ENCODE measurements at places on chromosomes 6 and 20.

GRCh38 chr20:3072530-3073250, 1.3 kb downstream of the OXT start:
- H3K27me3 ChIP-seq: peaks cover 6% of the 10 kb centered on the region
- H3K4me3 ChIP-seq: peak overlapping the region; percentile 61
- H3K36me3 ChIP-seq: no peaks in the 10 kb centered on the region
- no peak for DNase-seq

DNA sequence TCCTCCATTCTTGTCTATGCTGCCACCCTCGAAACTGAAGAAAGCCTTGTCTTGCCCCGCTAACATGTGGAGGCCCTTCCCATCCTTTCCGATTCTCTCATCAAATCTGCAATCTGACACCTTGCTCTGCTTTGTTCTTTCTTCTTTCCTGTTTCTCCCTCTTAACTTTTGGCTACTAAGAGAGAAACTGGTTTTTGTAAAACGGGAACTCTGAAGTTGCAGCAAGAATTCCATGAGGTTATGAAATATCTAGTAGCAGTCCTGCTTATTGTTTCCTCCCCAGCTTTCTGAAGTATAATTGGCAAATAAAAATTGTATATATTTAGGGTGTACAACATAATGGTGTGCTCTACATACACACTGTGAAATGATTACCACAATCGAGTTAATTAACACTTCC, 80.2 kb downstream of the MAP7 start:
- H3K4me3 ChIP-seq: no peak overlapping the region
- H3K36me3 ChIP-seq: no peaks in the 10 kb centered on the region
- H3K27ac ChIP-seq: no peak overlapping the region
- no peak for DNase-seq

GRCh38 chr20:47735412-47736400, 49.6 kb downstream of the SULF2 start:
- no peaks in the 10 kb centered on the region for H3K27me3 ChIP-seq
- no peak overlapping the region for H3K4me3 ChIP-seq
- DNase-seq: no peak
- no peaks in the 10 kb centered on the region for H3K4me1 ChIP-seq
- H3K27ac ChIP-seq: no peak overlapping the region

DNA sequence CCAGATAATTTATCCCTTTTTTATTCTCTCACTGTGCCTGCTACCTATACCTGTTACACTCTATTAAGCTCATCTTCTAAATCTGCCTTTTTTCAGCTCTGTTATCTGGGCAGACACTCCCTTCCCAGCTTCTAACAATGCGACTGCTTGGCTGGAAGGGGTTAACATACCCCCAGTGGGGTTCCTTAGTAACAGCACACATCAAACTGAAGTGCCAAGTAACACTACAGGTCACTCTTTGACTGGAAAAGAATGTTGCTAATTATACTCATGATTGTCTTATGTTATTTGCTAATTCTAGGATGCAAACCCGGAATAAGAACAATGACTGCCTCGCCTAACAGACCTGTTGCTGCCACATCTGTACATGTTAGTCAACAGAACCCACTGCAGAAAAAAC, 203.5 kb downstream of the EPM2A start:
- H3K27me3 ChIP-seq: peaks cover 2% of the 10 kb centered on the region
- no peaks in the 10 kb centered on the region for H3K4me1 ChIP-seq
- no peak overlapping the region for H3K4me3 ChIP-seq
- no peak for DNase-seq
- H3K36me3 ChIP-seq: no peaks in the 10 kb centered on the region

DNA sequence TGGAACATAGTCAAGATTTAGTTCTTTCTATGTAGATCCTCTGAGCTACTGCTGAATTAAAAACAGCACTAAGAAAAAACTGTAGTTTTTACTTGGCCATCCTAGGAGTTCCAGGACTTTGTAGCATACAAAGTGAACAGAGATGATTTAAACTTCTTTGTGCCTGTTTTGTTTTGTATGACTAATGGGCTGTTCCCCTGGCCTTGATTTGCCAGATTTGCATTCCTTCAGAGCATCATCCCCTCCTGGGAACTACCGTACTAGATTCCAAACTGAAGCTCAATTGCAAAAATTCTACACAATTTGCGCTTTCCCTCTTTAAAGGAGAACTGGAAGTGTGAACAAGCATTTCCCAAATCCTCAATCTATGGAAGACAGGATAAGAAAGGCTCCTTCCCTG, 23.1 kb downstream of the ACOT13 start:
- H3K4me1 ChIP-seq: peaks cover 21% of the 10 kb centered on the region
- H3K4me3 ChIP-seq: no peak overlapping the region
- no peaks in the 10 kb centered on the region for H3K27me3 ChIP-seq
- H3K27ac ChIP-seq: no peak overlapping the region
- peaks cover 3% of the 10 kb centered on the region for H3K36me3 ChIP-seq

GRCh38 chr20:51862796-51863195, 60.5 kb upstream of the SALL4 start:
- no peak for DNase-seq
- H3K4me3 ChIP-seq: no peak overlapping the region
- no peaks in the 10 kb centered on the region for H3K4me1 ChIP-seq
- H3K36me3 ChIP-seq: no peaks in the 10 kb centered on the region

DNA sequence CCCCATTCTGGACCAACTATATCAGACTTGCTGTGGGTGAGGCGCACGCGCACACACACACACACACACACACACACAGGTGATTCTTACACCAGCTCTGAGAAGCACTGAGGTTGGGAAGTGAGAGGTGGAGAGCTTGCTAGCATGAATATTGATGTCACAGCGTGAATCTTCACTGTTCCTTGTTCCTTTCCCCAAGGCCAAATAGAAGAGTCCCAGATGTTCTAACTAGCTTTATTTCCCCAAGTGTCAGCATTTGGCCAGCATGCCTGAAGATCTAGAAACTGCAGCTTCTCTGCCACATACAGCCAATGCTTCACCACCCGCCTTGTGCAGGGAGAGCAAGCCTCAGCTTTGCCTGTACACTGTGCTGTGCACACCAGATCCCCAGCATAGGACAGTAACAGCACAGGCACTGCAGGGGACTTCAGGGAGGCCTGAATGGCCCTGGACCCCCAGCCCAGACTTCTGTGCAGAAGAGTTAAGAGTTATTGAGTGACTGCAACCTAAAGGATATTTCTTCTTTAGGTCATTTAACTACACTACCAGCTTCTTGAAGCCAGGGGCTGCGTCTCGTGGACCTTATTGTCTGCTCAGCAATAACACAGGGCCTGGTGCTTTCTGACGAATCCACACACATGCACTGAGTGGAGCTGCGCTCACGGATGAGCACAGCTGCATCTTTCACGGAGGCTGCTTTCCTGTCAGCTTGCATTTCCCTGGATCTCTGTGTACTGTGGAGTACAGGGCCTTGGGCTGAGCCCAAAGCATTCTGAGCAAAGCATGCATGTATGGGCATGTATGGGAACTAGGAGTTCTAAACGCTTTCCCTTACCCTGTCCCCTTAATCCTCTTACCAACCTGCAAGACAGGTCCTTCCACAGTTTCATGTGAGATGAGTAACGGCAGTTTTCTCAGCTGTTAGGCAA, 13.9 kb upstream of the CD93 start:
- no peak for DNase-seq
- H3K27me3 ChIP-seq: peaks cover 2% of the 10 kb centered on the region
- H3K27ac ChIP-seq: no peak overlapping the region
- H3K4me1 ChIP-seq: no peaks in the 10 kb centered on the region
- H3K4me3 ChIP-seq: no peak overlapping the region

- H3K27me3 ChIP-seq: peaks cover 7% of the 10 kb centered on the region
- peaks cover 17% of the 10 kb centered on the region for H3K4me1 ChIP-seq
- no peaks in the 10 kb centered on the region for H3K36me3 ChIP-seq
- no peak overlapping the region for H3K4me3 ChIP-seq
- H3K27ac ChIP-seq: no peak overlapping the region
These were observed 62.5 kb downstream of the METTL24 start for GRCh38 chr6:110295451-110296165.

- H3K4me1 ChIP-seq: peaks cover 17% of the 10 kb centered on the region
- H3K27ac ChIP-seq: no peak overlapping the region
- H3K36me3 ChIP-seq: peaks cover 7% of the 10 kb centered on the region
- no peak overlapping the region for H3K4me3 ChIP-seq
- DNase-seq: no peak
These were observed 23.7 kb downstream of the SERPINB1 start for GRCh38 chr6:2817903-2818443.

GRCh38 chr6:27608916-27609883, 136.3 kb upstream of the ZNF184 start:
- no peak for DNase-seq
- peaks cover 4% of the 10 kb centered on the region for H3K36me3 ChIP-seq
- peaks cover 59% of the 10 kb centered on the region for H3K27me3 ChIP-seq
- no peak overlapping the region for H3K27ac ChIP-seq
- H3K4me3 ChIP-seq: no peak overlapping the region

DNA sequence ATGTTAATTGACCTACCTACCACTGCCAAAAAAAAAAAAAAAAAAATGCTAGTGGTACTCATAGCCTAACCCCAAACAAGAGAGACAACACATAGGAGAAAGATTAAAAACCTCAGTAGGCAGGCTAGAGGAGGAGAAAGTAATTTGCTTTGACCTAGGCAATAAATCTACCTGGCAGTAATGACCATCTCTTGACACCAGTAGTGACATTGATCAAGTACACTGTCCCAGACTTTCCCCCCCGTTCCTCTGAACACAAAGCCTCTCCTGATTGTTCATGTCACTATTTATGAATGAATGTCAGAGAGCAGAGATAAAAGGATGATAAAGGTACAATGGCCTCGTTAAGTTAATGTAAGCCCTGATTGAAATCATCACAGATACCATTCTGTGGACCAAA, 746.8 kb downstream of the CBLN4 start:
- no peak overlapping the region for H3K4me3 ChIP-seq
- no peaks in the 10 kb centered on the region for H3K4me1 ChIP-seq
- H3K36me3 ChIP-seq: no peaks in the 10 kb centered on the region
- DNase-seq: no peak
- no peak overlapping the region for H3K27ac ChIP-seq

- peaks cover 6% of the 10 kb centered on the region for H3K27me3 ChIP-seq
- H3K4me3 ChIP-seq: no peak overlapping the region
- no peak overlapping the region for H3K27ac ChIP-seq
- no peaks in the 10 kb centered on the region for H3K4me1 ChIP-seq
These were observed 19.6 kb downstream of the TGM6 start for GRCh38 chr20:2400290-2400689.

DNA sequence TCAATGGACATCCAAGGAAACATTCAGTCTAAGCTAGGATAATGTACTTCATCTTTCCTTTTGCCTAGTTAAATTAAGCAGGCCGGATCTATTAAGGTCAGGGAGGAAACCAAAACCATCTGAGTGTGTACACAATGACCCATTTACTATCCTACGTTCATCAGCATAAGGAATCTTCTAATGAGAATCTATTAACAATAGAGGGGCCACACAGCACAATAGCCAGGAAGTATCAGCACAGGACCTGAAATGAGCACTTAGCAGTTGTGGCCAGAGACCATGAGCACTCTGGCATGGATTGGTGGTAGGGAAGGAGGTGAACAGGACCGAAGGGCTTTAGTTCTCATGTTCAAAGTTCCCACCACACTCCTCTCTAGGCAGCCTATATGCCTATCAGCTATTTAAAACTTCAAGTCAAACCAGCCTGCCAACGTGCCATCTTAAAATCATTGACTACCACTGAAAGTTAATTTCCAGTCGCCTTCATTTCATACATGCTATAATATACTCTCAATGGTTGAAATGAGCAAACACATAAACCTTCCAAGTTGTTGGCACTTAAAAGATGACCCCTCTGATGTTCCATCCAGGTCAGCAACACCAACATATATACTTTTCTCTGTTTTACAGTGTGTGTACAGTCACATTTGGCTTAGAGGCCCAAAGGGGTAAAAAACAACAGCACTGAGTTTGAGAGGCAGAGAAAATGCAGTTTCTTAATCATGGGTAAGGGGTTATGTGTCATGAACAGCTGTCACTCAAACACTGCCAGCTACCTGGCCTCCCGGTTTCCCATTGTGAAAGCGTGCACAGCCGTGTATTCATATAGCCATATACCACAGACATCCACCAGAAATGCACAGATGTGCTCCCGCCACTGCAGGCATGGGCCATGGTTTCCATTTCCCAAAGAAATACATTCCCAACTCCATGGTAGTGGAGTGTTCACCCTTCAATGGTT, 184.3 kb downstream of the TBXT start:
- no peak for DNase-seq
- no peaks in the 10 kb centered on the region for H3K36me3 ChIP-seq
- H3K27ac ChIP-seq: no peak overlapping the region
- H3K4me1 ChIP-seq: peaks cover 11% of the 10 kb centered on the region
- no peak overlapping the region for H3K4me3 ChIP-seq
- H3K27me3 ChIP-seq: peaks cover 28% of the 10 kb centered on the region

GRCh38 chr6:53241938-53242337, 93.3 kb upstream of the GCM1 start:
- peaks cover 48% of the 10 kb centered on the region for H3K4me1 ChIP-seq
- no peak for DNase-seq
- no peak overlapping the region for H3K4me3 ChIP-seq
- peaks cover 5% of the 10 kb centered on the region for H3K36me3 ChIP-seq
- no peak overlapping the region for H3K27ac ChIP-seq

All from activated naive CD8-positive, alpha-beta T cell treated with anti-CD3 and anti-CD28 coated beads, Interleukin-2, amount 50 U/mL, for 24 hours (primary cell).